ENCODE measurements at places on chromosomes 13 and 19.

GRCh38 chr19:29268103-29268502 lies 55.2 kb upstream of the UQCRFS1 start:
- no peak for DNase-seq
- H3K36me3 ChIP-seq, result peaks cover 5% of the 10 kb centered on the region
- no peak overlapping the region for H3K27ac ChIP-seq
- peaks cover 4% of the 10 kb centered on the region for H3K4me1 ChIP-seq
- peaks cover 62% of the 10 kb centered on the region for H3K27me3 ChIP-seq
- no peak overlapping the region for H3K4me3 ChIP-seq

DNA sequence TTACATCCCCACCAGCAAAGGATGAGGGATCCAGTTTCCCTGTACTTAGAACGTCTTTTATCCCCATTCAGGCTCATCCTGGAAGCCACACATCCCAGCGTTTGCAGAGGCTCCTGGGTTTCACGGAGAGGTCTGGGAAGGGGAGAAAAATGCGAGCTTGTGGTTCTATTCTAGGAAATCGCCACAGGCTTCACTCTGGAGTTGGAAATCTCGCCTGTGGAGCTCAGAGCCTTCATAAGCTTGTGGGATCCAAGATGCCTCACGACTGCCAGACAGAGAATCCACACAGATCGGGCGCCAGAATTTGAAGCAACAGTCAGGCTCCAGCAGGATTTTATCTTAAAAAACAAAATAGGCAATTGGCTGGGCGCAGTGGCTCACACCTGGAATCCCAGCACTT lies 157.9 kb downstream of the PTPRS start:
- peaks cover 3% of the 10 kb centered on the region for H3K27me3 ChIP-seq
- no peaks in the 10 kb centered on the region for H3K36me3 ChIP-seq
- no peak overlapping the region for H3K4me3 ChIP-seq
- H3K27ac ChIP-seq, result no peak overlapping the region

DNA sequence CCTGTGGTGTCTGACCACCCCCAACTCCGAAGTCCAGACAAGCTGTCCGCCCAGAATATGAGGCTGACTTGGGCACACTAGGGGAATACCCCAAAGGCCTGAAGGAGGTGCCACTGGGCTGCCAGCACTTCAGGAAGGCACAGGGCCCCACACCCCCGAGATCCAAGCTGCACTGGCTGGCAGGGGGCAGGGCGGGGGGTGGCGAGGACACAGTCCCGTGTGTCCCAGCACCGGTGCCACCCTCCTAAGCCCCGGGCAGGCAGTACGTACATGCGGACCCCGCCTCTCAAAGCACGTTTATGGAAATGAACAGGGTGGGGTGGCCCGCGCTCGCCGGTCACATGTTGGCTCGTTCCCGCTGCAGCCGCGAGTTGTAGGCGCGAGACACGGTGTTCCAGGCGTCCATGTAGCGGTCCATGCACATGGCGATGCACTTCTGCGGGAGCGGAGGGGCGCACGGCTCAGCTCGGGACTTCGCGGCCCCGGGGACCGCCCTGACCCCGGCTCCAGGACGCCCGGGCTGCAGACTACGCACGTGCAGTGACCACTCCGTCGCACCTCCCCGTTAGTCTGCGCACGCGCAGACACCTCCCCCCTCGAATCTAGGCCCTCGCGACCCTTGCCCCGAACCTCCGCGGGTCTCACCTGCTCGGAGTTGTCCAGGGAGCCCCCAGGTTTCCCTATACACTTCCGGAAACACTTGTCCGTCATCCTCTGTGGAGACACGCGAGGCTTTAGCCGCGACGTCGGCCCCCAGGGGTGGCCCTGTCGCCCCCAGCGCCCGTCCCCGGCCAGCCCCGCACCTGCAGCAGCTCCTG lies 566 bp downstream of the TIMM13 start:
- peaks cover 7% of the 10 kb centered on the region for H3K4me1 ChIP-seq
- peak overlapping the region; percentile 92 for H3K4me3 ChIP-seq
- H3K36me3 ChIP-seq, result no peaks in the 10 kb centered on the region
- H3K27ac ChIP-seq, result peak overlapping the region; percentile 98
- H3K27me3 ChIP-seq, result no peaks in the 10 kb centered on the region

DNA sequence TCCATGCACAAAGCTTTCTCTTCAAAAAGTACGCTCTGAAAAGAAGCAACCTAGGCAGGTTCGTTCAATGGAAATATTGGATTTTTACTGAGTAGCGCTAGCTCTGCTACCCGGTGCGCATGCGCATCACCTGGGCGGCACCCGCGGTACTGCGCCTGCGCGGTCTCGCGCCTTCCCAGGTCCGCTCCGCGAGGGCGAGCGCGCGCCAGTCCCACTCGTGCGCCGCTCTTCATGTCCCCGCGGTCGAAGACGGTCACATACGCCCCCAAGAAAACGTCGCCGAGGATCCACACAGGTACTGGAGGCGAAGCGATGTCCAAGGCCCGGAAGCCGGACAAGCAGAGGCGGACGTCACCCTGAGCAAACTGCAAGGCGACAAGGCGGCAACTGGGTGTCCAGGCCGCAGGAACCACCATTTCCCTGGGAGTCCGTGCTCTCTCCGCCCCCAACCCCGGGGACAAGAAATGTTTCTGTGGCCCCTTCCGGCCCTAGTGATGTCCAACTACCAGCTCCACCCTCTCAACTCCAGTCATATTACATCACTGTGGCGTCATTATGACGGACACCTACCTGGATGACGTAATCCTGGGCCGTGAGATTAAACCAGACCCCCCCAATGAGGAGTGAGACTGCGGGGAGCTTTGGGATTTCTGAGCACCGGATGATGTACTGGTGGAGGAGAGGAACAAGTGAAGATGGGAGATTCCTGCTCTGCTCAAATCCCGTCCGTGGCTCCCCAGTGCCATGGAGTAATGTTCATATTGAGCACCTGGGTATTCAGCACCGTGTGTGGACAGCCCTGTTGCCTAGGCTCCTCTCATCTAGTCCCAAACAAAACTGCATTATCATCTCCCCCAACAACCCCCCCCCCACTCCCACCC lies 4.8 kb upstream of the KCNC3 start:
- H3K27me3 ChIP-seq, result peaks cover 71% of the 10 kb centered on the region
- H3K27ac ChIP-seq, result peak overlapping the region; percentile 86
- H3K4me1 ChIP-seq, result peaks cover 52% of the 10 kb centered on the region
- peak overlapping the region; percentile 88 for H3K4me3 ChIP-seq

DNA sequence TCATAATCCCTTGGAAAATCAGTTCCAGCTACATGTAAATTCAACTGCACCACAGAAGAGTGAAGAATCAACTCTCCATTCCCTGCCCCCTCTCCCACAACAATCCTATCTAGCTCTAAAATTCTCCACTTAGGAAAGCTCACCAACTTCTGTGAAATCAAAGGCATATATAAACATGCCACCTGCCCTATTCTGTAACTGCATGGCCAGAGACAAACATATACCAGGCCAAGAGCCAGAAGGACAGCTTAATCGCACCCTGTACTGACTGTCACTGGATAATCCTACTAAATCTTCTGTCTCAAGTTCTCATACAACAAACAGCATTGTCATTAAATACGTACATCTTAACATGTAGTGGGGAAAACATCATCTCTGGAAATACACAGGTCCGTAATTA lies 58.2 kb upstream of the EEF1AKMT1 start:
- DNase-seq, result no peak
- H3K27me3 ChIP-seq, result no peaks in the 10 kb centered on the region
- H3K4me3 ChIP-seq, result no peak overlapping the region
- H3K4me1 ChIP-seq, result peaks cover 10% of the 10 kb centered on the region
- peak overlapping the region; percentile 31 for H3K27ac ChIP-seq
- H3K36me3 ChIP-seq, result no peaks in the 10 kb centered on the region

GRCh38 chr13:41229356-41229755 lies 34.0 kb downstream of the MTRF1 start:
- no peak overlapping the region for H3K4me3 ChIP-seq
- H3K4me1 ChIP-seq, result peaks cover 23% of the 10 kb centered on the region
- H3K27ac ChIP-seq, result no peak overlapping the region
- H3K36me3 ChIP-seq, result no peaks in the 10 kb centered on the region

GRCh38 chr13:111874981-111875380 lies 192.0 kb upstream of the SOX1 start:
- peaks cover 13% of the 10 kb centered on the region for H3K27me3 ChIP-seq
- H3K4me1 ChIP-seq, result no peaks in the 10 kb centered on the region
- no peak overlapping the region for H3K27ac ChIP-seq
- H3K4me3 ChIP-seq, result no peak overlapping the region

DNA sequence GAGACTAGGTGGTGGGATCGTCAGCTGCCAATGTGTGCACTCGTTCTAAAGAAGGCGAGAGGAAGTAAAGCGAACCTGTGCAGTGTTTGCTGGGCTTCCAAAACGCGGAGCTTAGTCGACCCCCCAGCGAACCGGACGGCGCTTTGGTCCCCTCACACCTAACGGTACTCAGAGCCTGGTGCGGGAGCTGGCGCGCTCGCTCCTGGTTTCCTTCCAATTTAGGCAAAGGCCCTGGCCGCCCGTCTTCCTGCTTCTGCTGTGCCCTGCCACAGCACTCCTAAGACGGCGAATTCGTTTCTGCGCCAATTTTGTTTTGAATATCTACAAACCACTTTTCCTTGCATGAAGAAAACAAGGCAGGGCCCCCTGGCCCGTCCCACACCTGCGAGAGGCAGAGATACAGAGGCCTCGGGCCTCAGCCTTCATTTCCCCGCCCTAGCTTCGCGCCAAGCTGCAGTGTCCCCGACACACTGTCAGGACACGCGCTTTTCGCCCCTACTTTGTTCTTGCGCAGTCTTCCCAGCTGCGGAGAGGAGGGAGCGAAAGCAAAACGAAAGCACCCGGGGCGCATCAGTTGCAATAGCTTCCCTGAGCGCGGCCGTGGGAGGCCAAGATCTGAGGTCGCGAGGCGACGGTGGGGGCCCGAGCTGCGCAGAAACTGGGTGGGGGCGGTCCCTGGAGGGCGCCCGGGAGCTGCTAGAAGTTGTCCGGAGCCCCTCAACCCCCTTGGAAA lies 111.9 kb downstream of the KCNRG start:
- H3K4me3 ChIP-seq, result peak overlapping the region; percentile 94
- peak overlapping the region; percentile 75 for H3K27ac ChIP-seq
- peak; percentile 44 for DNase-seq
- peaks cover 65% of the 10 kb centered on the region for H3K4me1 ChIP-seq
- peaks cover 62% of the 10 kb centered on the region for H3K27me3 ChIP-seq

DNA sequence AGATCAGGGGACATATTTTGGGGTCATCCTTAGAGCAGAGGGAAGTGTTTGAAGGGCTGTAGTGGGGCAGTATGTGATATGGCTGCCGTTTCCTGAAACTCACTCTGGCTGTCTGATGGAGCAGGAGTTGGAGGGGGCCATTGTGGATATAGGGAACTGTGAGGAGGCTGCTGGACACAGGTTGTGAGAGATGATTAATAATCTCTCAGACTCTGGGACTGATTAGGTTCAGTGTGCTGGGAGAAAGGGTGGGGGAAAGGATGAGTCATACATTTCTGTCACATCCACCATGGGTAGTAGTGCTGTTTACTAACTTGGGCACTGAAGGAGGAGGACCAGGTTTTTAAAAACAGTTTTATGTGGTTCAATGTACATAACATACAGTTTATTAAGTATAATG lies 4.8 kb downstream of the B3GLCT start:
- no peak overlapping the region for H3K27ac ChIP-seq
- no peak overlapping the region for H3K4me3 ChIP-seq
- H3K4me1 ChIP-seq, result peaks cover 12% of the 10 kb centered on the region
- no peaks in the 10 kb centered on the region for H3K36me3 ChIP-seq

DNA sequence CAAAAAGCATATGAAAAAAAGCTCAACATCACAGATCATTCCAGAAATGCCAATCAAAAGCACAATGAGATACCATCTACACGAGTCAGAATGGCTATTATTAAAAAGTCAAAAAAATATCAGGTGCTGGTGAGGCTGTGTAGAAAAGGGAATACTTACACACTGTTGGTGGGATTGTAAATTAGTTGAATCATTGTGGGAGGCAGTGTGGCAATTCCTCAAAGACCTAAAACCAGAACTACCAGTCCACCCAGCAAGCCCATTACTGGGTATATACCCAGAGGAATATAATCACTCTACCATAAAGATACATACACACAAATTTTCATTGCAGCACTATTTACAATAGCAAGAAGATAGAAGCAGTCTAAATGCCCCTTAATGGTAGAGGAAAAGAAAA lies 529.9 kb downstream of the SLITRK1 start:
- H3K27ac ChIP-seq, result no peak overlapping the region
- no peak overlapping the region for H3K4me3 ChIP-seq
- no peak for DNase-seq
- H3K27me3 ChIP-seq, result no peaks in the 10 kb centered on the region

DNA sequence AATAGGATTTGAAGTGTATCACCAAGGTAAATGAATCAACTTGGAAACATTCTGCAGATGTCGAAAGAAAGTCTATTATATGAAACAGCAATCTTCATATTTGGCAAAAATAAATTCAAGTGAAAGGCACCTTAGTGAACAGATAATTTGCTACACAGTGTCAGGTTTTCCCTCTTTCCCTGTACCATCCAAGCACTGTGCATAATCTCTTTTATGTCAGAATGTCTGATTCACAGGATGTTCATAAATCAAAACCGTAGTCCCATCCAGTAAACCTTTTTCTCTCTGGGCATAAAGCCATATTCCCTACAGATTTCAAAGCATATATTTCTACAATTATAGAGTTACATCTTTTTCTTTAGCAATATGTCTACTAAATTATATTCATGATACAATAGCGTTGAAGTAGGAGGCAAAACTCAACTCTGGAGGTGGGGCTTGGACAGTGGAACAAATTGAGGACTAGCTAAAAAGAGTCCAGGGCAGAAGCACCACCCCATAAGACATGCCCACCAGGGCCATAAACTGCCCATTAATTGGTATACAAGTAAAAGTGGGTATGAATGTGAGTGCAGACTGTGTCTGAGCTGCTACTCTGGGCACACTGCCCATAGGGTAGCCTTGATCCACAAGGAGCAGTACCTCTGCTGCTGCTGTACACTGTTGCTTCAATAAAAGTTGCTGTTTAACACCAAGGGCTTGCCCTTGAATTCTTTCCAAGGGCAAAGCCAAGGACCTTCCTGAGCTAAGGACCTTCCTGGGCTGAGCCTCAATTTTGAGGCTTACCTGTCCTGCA lies 72.1 kb upstream of the MYCBP2 start:
- peaks cover under 1% of the 10 kb centered on the region for H3K4me1 ChIP-seq
- H3K27me3 ChIP-seq, result no peaks in the 10 kb centered on the region
- no peak overlapping the region for H3K27ac ChIP-seq
- H3K4me3 ChIP-seq, result no peak overlapping the region

GRCh38 chr19:40702337-40703012 lies 12.0 kb upstream of the NUMBL start:
- H3K27me3 ChIP-seq, result no peaks in the 10 kb centered on the region
- peaks cover 2% of the 10 kb centered on the region for H3K4me1 ChIP-seq
- peaks cover 23% of the 10 kb centered on the region for H3K36me3 ChIP-seq
- peak overlapping the region; percentile 31 for H3K27ac ChIP-seq
- no peak overlapping the region for H3K4me3 ChIP-seq

Measured in naive thymus-derived CD8-positive, alpha-beta T cell (primary cell).